ENCODE measurements at places on chromosomes 4 and X.

GRCh38 chrX:111244235-111244750, 26.0 kb downstream of the CAPN6 start:
- no peak for DNase-seq

GRCh38 chr4:10175626-10176025, 59.0 kb upstream of the WDR1 start:
- no peak for DNase-seq

- no peak for DNase-seq
Measured at GRCh38 chr4:152102436-152103000, 341.7 kb upstream of the GATB start.

GRCh38 chrX:69615779-69616456, at the start of gene EDA:
TSS of gene EDA (plus strand) at chrX:69616113.
- DNase-seq: peak; percentile 83

- no peak for DNase-seq
Measured at GRCh38 chr4:148162991-148163390, 279.2 kb downstream of the NR3C2 start.

GRCh38 chrX:80285131-80285773, 135.0 kb upstream of the TENT5D start:
- DNase-seq: no peak

DNA sequence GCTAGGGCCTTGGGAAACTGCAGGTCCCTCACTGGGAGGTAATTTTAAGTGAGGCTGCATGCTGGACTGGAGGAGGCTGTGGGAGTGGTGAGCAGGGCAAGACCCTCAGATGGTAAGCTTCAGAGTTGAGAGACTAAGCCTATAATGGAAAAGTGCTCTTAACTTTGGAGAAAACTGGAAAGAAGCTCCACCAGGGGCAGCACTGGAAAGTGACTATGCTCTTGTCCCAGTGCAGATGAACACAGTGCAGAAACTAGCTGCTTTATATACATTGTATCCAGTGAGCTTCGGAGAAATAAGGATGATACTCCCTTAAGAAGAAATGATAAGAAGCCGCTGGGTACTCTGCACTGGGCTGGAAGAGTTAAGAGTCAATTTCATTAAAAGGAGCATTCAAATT, 3.2 kb upstream of the MAGEB2 start:
- DNase-seq: no peak

GRCh38 chr4:134028421-134028820, 173.2 kb downstream of the PABPC4L start:
- no peak for DNase-seq

GRCh38 chrX:7074148-7074907, 73.2 kb upstream of the STS start:
- no peak for DNase-seq

Data from vagina (tissue), 2 donors.